NCI-H1092 (cell line): ENCODE measurements at places on chromosomes 3 and 15.
A peak's percentile ranks its signal among the peaks of the same experiment; 100 is the strongest.

GRCh38 chr15:85870216-85871014, 75.7 kb upstream of the KLHL25 start:
- DNase-seq = no peak

DNA sequence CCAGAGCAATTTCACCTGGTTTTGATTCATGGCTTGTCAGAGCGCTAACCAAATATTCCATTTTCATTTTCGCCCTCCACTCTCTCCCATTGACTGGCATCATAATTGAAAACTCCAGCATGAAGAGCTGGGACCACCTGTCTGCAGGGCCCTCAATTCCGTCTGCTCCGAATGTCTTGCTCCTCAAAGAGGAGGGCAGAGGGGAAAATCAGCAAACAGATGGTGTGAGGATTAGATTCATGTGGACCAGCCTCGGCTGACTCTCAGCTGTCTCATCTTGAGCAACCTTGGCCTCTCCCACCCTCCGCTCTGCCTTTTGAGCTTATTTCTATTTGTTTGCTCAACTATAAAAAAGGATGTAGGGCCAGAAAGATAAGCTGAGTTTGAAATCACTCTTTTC, 512.2 kb upstream of the PPP2R3A start:
- DNase-seq = no peak

- DNase-seq = no peak
Measured at GRCh38 chr3:73432706-73433032, 192.1 kb downstream of the PDZRN3 start.

DNA sequence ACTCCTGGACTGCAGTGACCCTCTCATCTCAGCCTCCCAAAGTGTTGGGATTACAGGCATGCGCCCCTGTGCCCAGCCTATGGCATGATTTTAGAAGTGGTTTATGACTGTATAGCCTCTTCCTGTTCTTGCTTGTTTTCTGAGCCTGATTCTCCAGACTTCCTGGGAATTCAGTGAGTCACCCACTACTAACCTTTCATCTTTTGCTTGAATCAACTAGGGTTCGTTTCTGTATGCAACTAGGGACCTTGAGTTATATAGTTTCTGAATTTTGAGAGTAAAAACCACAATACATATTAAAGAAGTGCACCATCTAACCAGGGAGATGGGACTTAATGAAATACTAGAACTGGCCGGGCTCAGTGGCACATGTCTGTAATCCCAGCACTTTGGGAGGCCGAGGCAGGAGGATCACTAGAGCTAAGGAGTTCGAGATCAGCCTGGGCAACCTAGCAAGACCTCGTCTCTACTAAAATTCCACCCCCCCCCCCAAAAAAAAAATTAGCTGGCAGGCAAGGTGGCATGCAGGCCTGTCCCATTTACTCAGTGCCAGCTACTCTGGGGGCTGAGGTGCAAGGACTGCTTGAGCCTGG, 76.0 kb downstream of the ZNF609 start:
- no peak for DNase-seq

GRCh38 chr3:151209654-151210053, 6.6 kb upstream of the GPR171 start:
- DNase-seq = no peak

- no peak for DNase-seq
Measured at GRCh38 chr3:125192190-125193035, 20.1 kb downstream of the SLC12A8 start.

- DNase-seq = no peak
Measured at GRCh38 chr3:39178553-39178952, 13.8 kb downstream of the XIRP1 start.

- peak; percentile 22 for DNase-seq
Measured at GRCh38 chr3:141255846-141256261, 24.2 kb downstream of the PXYLP1 start.

DNA sequence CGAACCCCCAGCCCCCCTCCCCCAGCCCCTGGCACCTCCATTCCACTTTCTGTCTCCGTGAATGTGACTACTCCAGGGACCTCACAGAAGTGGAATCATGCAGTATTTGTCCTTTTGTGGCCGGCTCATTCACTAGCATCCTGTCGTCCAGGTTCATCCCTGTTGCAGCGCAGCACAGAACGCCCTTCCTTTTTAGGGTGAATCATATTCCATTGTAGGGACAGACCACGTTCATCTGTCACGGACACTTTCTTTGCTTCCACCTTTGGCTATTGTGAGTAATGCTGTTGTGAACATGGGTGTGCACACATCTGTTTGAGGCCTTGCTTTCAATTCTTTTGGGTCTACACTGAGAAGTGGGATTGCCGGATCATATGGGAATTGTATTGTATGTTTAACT, 148.9 kb upstream of the IQSEC1 start:
- DNase-seq = no peak

DNA sequence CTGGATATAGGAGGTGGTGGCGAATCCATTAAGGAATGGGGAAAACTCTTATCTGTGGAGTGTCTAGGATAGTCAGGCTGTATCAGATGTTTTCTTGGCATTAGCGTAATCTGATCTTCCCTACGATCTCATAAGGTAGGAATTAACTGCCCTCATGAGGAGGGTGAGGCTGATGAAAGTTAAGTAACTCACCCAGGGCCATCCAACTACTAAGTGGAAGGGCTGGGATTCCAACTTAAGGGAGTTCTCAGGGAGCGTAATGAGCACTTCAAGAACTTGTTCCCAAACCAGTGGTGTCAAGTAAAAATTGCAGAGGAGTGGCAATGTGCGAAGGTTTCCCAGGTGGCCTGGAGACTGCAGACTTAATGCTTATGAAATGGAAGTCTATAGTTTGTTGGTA, 55.9 kb upstream of the OSBPL11 start:
- no peak for DNase-seq
